Stimulated activated CD8-positive, alpha-beta memory T cell treated with anti-CD3 and anti-CD28 coated beads, Interleukin-7, amount 100 ng/mL, for 1 hour (primary cell): ENCODE measurements at places on chromosomes 7 and 10.
A peak's percentile ranks its signal among the peaks of the same experiment; 100 is the strongest.

DNA sequence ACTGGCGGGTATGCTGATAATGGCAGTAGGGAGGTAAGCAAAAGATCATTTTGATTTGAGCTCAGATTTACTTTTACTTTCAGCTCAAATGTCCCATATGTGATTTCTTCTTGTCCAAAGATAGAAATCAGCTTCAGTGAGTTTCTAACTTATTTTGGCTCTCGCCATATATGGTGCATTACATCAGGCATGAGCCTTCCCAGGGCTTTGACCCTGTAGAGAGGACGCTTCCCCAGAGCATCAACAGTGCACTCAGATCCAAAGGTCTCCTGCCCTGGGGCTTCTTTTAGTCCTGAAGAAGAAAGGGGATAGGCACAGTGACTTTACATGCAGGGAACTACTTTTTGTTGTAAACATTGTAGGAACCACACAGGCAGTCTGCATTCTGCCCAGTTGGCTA lies 128.6 kb upstream of the PDLIM1 start:
- no peak for DNase-seq

DNA sequence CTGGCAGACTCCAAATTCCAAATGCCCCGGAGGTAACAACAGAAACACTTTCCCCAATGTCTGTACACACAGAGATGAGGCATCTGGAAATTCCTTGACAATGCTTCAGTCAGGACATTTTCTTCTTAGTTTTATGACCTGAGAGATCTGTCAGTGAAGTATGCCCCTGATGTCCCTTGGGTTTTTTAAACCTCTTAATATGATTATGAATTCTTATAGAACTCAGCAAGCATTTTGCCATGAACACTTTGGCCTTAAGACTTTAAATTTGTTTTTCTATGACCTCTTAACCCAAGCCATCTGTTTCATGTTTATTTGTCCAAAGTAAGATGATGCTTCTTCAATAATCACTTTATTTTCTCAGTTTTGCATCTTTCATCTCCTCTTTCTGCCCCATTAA lies 1206.2 kb downstream of the GATA3 start:
- no peak for DNase-seq

DNA sequence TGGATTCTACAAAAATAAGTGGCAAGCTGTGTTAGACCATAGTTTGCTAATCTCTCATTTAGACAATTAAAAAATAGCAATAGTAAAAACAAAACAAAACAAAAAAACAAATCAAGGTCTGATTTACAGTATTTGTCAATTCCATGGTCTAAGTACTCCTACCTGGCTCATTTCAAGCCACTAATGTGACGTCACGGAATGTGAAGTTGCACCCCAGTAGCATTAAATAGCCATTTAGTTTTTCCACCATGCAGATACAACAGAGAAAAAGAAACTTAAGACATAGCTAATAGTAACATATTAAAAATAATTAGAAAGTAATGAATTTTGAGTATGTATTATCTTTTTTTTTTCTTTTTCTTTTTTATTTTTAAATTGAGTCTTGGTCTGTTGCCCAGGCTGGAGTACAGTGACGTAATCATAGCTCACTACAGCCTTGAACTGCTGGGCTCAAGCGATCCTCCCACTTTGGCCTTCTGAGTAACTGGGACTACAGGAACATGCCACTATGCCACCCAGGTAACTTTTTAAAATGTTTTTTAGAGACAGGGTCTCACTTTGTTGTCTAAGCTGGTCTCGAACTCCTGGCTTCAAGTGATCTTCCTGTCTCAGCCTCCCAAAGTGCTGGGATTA lies 101.2 kb downstream of the MKX start:
- no peak for DNase-seq

DNA sequence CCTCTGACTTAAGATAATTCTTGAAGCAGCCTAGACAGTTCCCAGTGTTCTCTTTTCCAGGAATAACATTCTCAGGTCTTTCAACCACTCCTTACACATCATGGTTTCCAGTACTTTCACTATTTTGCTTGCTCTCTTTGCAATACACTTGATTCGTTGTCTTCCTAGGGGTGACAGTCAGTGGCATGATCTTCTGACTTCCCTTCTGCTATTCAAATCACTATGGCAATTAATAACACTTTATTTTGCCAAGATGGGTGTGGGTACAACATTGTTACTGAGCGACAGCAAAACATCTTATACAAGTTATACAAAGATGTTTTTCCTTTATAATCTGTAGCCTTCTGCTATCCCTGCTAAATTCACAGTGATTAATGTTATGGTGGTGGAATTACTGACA lies 15.3 kb downstream of the ARL3 start:
- DNase-seq, result no peak

DNA sequence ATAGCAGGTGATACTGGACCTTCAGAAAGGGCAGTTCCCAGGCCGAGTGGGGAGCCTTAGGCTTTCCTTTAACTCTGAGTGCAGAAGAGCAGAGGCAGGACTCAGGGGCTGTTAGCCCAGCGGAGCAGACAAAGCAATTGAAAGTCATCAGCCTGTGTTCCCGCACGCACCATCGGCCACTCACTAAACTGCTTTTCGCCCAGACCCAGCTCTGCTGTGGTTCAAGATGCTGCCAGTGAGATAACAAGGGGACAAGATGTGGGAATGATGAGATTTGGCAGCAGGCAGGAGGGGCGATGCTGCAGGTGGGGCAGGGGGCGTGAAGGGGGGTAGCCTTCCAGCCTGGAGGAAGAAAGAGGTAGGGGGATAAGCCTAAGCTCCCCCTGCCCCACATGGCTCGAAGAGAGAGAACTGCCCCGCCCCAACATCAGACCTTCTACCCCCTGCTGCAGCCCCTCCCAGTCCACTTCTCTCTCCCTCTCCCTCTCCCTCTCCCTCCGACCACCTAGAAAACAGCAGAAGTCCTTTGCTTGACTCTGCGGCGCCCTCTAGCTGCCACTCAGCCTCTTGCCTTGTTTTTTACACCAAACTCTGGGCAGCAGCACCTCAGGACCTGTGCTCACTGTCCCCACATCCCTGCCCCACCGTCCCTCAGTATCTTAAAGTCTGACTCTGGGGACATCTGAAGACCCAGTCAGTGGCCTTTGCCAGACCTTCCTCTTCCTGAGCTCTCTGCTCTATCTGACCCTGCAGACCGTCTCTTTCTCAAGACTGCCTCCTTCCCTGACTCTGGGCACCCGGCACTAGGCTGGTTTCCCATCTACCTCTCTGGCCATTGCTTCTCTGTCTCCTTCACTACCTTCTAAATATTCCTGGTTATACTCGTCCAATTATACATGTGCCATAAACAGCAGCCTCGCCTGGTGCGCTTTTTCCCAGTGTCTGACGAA lies 110.5 kb downstream of the C10orf105 start:
- DNase-seq, result peak; percentile 30

DNA sequence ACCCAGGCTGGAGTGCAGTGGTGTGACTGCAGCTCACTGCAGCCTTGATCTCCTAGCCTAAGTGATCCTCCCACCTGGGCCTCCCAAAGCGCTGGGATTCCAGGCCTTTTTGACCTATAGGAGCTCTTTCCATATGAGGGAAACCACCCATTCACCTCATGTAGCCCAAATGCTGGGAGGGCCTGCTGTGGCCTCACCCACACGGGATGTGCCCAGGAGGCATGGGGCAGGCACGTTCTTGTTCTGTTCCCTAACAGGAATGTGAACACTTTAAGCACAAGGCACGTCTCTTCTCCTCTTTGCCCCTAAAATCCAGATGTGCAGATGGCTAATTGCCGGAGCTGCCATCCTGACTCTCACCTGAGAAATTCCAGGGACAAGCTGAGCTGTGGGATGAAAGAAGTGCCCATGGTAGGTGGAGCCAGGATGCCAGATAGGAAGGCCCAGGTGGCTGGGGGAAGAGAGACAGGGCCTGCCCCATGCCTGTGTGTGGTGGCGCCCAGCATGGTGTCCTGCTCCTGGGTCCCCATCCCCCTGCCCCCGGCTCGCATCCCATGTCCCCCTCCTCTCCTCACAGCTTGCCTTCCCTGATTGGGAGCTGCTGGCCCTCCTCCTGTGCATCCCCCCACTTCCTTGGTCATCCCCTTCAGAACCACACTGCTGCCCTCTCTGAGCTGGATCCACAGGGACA lies 17.3 kb downstream of the CAMK2B start:
- DNase-seq, result no peak

DNA sequence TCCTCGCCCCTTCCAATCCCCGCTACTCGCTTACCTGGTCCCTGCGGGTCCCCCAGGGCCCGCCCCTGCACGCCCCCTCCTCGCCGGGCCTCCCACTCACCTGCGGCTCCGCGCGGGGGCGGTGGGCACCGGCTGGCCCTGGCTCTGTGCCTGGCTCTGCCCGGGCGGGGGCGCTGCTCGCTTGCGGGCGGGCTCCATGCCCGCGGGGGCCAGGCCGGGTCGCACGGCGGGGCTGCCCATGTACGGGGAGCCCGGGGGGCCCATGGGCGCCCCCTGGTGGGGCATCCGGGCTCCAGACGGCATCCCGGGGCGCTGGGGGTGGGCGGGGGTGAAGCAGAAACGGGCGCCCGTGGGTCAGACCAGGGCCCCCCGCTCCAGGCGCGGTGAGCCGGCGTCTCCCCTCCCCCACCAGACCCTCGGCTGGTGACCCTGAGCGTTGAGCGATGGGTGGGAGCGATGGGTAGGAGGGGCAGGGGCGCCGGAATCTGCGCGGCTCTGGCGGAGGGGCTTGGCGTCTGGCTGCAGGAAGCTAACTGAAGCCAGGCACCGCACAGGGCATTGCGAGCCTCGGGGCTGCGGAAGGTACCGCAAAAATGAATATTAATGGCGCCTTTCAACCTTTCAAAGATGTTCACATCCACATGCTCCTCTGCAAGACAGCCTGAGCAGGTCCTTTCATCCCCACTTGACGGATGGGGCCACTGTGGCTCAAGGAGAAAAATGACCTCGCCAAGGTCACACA lies 3.0 kb downstream of the SMARCD3 start:
- peak; percentile 31 for DNase-seq
